Stimulated activated CD4-positive, alpha-beta T cell treated with anti-CD3 and anti-CD28 coated beads, Interleukin-1b, Interleukin-23, amount 100 ng/mL, for 1 hour (primary cell): ENCODE measurements at places on chromosomes 2 and 18.

- DNase-seq, result no peak
Observed at GRCh38 chr18:23816740-23817139, 127.5 kb downstream of the LAMA3 start.

DNA sequence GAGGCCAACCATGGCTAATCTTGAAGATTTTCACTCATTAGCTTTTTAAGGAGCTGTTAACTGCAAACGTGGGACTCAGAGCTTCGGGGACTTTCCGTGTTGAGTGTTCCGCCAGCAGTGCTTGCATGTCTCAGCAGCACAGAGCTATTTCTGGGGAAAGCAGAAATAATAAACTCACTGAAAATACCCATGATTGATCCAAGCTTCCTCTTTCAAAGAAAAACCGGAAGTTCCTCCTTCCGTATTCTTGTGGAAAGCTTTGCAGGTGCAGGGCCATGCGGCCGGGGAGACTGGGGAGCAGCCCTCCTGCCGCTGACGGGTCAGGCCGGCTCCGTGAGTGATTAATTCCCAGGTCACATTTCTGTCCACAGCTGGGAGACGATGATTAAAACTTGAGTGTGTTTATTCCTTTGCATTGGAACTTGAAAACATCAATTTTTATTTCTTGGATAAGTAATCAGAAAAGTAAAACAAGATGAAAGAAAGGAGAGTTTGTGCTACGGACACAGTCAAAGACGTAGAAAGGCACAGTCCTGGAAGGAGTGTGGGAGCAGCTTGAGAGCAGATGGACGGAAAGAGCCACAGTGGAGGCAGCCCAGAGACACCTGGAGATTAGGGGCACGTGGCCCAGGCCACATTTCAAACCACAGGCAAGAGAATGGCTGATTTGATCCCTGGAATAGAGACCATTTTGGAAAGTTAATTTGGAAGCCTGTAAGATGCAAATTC is 54.2 kb upstream of the CTDP1 start:
- DNase-seq, result no peak

DNA sequence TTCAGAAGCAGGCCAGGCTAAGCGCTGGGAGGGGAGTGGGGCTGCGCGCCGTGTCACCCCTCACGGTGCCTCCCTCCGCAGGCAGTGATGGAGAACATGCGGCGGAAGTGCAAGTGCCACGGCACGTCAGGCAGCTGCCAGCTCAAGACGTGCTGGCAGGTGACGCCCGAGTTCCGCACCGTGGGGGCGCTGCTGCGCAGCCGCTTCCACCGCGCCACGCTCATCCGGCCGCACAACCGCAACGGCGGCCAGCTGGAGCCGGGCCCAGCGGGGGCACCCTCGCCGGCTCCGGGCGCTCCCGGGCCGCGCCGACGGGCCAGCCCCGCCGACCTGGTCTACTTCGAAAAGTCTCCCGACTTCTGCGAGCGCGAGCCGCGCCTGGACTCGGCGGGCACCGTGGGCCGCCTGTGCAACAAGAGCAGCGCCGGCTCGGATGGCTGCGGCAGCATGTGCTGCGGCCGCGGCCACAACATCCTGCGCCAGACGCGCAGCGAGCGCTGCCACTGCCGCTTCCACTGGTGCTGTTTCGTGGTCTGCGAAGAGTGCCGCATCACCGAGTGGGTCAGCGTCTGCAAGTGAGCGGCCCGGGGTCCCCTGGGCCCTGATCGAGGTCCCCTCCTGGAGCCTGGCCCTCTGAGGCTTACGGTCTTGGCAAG is 12.2 kb downstream of the WNT10A start:
- DNase-seq, result peak; percentile 61

DNA sequence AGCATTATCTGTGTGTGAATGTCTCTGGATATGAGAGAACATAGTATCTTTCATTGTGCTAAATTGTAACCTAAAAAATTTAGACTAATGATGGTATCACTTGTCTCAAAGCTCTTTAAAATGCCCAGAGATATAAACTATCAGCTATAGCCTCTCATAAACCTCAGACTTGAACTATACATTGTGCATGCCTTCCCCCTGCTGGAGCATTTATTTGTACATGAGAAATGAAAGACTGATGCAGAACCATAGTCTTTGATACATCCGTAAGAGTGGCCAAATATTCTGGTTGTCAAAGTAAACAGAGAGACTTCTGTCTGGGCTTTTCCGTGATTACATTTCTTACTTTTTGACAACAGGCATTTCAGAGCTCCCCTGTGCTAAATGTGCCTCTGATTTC is 71.9 kb upstream of the CCDC68 start:
- no peak for DNase-seq

DNA sequence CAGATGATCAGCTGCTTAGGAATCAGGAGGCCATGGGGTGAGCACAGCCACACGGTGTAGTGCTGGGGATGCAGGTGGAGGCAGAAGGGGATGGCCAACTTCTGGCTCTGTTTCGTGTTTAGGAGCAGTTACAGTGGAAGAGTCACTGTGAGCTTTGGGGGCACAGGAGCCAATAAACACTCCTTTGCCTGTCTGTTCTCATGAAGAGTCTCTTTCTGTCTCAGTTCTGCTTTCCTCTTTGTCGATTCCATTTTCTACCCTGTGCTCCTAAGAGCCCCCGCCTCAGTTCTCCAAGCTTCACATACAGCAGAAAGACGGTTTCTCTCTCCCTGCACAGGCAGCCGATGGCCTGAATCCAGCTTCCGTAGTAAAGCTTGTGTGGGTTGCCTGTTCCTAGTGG is 21.0 kb upstream of the RRM2 start:
- DNase-seq, result no peak
